Stimulated activated CD4-positive, alpha-beta T cell treated with anti-CD3 and anti-CD28 coated beads, Interleukin-1b, Interleukin-23, amount 100 ng/mL, for 1 hour (primary cell): ENCODE measurements at places on chromosomes 3 and 15.

GRCh38 chr3:56413911-56414310 is 54.4 kb downstream of the ERC2 start:
- no peak for DNase-seq

DNA sequence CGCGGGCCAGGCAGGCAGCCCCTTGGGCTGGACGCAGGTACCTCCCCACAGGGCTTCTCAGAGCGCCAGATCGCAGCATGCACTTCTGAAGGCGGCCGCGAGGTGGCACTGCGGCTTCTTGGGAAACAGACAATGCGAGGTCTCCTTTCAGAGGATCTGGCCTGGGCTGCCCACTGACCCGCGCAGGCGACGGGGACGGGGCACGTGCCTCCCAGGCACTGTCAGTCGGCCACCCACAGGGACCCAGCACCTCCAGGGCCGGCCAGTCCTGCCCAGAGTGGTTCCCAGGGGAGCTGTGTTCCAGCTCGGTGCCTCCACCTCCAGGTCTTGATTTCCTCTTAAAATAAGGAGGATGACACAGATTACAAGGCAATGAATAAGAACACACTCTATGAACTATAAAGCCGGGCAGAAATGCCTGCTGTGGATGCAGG is 24.4 kb upstream of the TXNRD3 start:
- peak; percentile 45 for DNase-seq

DNA sequence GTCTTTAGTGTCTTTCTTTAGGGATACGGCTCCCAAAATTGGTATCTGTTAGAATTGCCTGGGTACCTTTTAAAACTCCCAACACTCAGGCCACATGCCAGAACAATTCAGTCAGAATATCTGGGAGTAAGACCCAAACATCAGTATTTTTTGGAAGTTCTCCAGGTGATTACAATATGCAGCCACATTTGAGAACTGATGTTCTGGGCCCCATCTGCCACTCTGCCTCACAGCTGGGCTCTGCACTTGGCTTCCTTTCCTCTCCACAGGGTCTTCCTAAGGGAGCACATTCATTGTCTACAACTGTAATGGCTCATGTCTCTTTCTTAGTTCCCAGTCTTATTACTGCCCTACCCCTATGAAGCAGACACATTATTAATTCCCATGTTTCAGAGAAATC is 394.5 kb downstream of the MFSD1 start:
- no peak for DNase-seq

DNA sequence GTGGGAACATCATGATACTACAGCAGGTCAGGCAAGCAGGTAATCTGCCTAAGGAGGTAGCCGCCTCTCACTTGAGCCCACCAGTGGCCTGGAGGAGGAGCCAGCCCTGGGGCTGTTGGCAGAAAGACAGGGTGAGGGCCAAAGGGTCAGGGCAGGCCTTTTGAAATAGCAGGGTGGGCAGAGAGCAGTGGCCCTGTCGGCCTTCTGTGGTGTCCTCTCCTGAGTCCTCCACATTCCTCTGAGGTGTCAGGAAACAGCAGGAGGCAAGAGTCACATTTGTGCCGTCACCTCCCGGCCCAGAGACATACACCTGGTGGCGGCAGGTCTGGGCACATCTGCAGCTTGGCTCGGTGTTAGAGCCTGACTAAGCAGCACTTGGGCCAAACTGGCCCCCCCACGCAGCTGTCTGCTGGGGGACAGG is 3.9 kb upstream of the BNC1 start:
- DNase-seq: no peak

DNA sequence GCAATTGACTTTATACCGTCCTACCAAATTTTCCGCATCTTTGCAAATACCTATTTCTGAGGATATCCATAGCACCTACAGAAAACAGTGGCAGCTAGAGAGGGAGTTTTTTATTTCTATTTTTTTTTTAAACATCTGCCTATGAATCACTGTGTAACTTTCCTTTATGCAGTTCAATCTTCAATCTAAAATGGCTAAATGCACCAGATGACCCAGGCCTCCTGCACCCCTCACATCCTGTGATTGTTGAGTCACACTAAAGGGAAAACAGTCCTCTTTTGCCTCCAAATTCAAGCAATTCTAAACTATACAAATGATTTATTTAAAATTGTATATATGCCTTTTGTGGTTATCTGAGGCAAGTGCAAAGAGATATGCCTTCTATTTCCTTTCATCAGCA is 20.1 kb upstream of the BCL6 start:
- no peak for DNase-seq

GRCh38 chr15:40032125-40032839 is 6.7 kb downstream of the SRP14 start:
- no peak for DNase-seq

DNA sequence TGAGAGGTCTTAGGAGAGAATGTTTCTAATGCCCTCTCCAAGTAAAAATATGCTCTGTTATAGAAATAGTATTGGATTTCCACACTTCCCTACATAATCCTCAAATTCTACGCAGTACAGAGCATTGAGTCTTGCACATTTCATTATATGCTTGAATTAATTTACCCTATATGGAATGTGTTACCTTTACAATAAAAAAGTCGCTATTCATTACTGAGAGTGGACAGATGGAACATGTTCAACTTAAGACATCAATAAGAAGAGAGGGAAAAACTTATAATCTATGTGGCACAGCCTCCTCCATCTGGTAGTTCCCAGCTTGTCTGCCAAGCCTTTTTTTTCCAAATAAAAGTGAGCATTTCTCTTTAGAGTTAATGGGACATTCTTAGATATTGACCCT is 417.9 kb downstream of the MECOM start:
- no peak for DNase-seq

GRCh38 chr3:72523429-72524151 is 324.7 kb downstream of the SHQ1 start:
- no peak for DNase-seq

DNA sequence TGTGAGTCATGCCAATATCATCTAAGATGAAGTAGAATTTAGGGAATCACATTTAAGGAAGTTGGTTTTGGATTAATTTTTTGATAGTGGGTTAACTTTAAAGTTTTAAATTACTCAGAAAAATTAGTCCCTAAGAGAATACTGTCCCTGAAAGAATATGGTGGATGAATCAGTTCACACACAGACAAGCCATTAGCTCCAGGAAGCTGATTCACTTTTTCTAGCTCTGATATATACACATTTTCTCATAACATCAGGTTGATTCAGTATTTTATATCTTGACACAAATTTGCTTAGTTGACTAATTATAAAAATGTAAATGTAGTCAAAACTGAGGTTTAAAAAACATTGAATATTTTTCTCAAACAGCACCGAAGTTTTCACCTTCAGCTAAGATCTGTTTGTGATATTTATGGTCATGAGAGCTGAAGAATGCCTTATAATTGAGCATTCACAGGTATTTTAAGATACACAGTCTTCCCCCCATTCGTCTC is 55.1 kb downstream of the MYH15 start:
- DNase-seq: no peak

GRCh38 chr3:17135696-17136095 is 250.9 kb downstream of the PLCL2 start:
- no peak for DNase-seq

- no peak for DNase-seq
These were observed 598.6 kb downstream of the FOXP1 start for GRCh38 chr3:70984776-70985482.

GRCh38 chr3:169149349-169149890 is 514.1 kb downstream of the MECOM start:
- DNase-seq: peak; percentile 7

DNA sequence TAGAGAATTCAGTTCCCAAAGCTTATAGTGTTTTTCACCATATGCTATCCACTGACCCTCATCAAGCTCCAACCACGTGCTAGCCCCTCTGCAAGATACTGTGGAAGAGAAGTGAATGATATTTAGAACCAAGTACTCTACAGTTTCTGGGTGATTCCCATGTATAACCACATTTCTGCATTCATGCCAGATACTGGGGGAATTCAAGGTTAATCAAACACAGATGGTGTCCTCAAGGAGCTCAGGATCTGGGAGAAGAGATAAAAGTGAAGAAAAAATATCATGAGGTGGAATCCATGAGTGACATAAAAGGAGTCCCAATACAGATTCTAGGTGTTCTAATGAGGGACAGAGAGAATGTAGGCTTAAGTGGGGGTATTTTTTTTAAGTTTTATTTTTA is 195.8 kb downstream of the FHIT start:
- no peak for DNase-seq

GRCh38 chr3:117480525-117480924 is 770.9 kb downstream of the TUSC7 start:
- no peak for DNase-seq

- no peak for DNase-seq
These were observed 749.6 kb downstream of the AGBL1 start for GRCh38 chr15:86829245-86829644.
